ENCODE measurements at places on chromosomes 7 and 10.

GRCh38 chr10:75507469-75507868, 76.0 kb downstream of the LRMDA start:
- DNase-seq = no peak

- no peak for DNase-seq
Measured at GRCh38 chr7:28498636-28499035, 86.3 kb downstream of the CREB5 start.

DNA sequence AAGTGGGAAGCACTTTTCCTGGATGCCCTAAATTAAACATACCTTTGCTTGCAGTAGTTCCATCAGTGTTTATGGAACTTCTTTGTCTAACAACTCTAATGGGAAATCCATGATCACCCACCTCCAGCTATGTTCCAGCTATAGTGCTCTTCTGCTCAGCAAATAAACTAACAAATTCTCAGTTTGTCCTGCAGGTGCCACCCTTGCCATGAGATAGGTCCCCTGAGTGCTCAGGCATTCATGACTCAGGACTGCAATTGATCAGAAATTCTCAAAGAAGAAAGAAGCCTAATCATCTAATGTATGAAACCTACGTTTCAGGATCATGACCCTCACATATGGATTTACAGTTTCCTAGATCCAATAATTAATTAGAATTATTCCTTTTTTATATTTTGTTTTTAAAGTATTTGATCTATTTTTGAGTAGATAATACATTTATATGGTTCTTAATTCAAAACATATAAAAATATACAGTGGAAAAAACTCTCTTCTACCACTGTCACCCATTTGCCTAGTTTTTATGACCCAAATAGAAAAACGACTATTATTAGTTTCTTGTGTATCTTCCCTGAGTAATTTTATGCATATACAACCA, 48.7 kb upstream of the DYNC1I1 start:
- DNase-seq = no peak

GRCh38 chr10:84311576-84311975, 16.8 kb upstream of the CCSER2 start:
- DNase-seq = no peak

DNA sequence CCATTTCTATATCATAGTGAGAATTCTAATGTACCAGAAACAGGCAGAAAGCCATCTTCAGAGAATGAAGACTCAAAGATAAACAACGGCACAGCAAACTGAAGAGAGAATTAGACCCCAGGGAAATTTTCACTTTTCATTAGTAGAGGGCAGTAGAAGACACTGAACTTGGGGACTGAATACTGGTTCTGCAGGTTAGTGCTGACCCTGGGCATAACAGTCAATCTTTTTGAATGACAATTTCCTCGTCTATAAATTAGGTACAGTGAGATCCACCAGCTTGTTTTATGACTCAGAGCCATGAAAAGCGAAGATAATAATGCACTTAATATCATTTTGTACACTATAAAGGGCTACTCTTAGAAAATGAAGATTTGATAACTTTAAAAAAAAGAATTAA, 13.7 kb downstream of the FKBP14 start:
- DNase-seq = no peak

DNA sequence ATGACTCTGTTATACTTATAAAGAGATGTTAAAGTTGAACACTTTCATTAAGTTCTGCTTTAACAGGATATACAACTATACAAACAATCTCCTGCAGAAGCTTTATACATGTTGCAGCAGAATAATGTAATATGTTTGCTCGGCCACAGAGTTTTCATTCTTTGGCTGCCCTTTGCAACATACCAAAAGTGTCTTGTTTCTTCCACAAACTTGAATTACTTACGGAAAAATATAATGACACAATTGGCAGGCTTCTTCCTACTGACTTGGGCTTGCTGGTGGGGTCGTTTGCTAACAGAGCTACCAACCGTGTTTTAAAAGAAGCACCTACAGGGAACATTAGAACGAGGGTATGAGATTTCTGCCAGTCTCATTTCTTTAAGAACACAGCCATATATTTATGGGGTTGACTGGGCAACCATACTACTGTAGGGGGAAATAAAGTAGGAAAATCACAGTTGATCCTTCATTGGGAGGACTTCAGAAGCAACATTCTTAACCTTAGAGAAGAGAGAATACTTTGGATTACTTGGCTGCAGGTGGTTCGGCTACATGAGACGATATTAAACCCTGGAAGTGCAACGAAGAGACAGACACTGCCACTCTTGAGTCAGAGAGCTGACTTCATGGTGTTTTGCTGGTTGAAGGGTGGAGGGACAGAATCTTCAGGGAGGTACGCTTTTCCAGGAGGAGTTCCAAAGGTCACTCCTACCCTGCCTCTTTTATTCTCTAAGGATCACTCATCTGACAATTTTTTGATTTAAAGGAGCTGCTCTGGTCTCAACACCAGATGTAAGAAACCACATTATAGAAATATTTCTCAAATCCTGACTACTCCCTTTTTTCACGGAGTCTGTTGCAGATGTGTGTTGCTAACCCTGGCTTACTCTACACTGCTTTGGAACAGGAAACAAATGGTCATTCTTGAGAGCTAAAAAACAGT, 123.9 kb downstream of the SEMA3C start:
- no peak for DNase-seq

DNA sequence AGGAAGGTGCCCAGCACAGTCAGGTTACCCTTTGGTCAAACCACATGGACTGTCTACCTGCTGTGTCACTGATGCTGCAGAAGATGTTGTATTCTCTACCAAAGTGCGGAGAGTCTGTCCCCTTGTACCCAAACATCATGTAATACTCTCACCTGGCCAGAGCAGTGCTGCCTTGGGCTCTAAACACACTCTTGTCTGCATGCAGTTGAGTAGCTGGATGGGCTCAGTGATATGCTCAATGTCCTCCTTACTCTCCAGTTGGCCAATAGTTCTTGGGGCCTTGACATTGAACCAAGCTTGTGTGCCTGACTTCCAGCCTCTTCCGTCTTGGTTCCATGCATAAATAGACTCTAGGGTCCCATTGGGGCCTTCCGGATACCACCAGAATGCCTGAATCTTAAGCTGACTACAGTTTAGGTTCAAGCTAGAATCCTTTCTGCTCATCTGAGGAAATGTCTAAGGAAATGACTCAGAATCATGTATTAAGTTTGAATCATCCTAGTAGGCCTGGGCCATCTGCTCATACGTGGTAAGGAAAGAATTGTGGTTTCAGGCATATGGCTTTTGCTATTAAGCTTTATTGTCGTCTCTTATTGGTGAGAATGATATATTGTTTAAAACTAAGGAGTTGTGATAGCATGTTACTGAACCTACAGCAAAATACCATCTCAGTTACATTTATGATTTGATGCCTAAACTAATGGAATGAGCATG, 118.0 kb downstream of the OTUD1 start:
- no peak for DNase-seq

DNA sequence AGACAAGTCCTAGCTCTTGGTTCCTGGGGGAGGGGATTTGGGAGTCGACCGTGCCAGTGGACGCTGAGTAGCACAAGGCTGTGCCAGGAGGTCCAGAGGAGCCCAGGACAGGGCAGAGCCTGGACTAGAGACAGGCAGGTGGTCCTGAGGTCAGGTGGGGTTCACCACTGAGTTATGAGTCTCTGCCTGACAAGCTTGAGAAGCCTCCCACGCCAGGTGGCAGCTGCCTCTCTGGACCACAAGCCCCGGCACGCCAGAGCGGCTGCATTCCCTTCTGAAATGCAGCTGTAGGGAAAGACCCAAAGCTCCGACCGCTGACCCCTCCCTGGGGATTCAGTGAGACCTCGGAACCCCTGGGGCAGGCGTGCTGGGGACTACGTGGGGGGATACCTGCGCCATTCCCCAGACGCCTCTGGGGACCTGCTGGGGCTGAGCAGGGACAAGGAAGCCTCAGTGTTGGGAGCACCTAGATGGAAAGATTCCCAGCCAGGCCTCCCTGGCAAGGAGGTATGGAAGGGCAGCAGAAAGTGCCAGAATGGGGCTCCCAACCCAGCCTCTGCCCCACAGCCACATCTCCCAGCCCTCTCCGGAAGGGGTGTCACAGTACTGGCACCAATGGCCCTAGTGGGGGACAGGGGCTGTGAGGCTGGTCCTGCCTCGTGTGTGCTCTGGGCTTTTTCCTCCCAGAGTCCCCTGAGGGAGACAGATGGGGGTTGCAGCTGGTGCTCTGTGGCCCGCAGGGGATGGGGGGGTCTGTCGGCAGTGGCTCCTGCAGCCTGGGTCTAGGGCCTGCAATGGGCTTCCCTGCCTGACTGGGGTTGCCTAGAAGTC, 29.0 kb downstream of the PDGFA start:
- no peak for DNase-seq

- no peak for DNase-seq
Measured at GRCh38 chr10:69329721-69330178, 51.5 kb downstream of the HK1 start.

DNA sequence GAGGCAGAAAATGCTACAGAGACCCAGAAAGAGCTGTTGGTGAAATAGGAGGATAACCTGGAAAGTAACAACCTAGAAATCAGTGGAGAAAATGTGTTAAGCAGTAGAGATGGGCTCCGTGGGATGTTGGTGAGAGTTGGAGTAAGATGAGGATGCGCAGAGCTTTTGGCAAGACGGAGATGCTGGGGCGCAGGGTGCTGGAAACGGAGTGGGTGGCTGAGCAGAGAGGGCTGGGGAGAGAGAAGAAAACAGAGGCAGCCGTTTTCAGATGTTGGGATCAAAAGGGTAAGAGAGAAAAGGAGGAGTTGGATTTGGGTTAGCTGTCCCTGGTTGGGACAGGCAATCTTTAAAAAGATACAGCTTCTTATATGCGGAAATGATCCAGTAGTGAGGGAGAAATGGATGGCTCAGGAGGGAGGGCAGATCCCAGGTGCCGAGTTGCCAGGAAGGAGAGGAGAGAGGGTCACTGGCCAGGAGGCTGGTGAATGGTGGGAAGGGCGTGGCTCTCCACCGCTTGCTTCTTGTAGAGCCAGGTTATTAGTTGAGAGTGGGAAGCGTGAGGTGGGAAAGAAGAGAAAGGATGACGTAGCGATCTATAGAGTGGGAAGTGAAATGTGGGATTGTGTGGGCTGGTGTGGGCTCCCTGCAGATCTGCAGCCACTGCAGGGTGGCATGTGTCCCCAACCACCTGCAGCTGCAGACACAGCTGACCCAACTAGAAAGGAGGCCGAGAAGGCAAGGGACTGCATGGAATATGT, 182.2 kb upstream of the SVIL start:
- DNase-seq = no peak

GRCh38 chr7:101373812-101374614, 11.3 kb downstream of the COL26A1 start:
- DNase-seq = no peak

DNA sequence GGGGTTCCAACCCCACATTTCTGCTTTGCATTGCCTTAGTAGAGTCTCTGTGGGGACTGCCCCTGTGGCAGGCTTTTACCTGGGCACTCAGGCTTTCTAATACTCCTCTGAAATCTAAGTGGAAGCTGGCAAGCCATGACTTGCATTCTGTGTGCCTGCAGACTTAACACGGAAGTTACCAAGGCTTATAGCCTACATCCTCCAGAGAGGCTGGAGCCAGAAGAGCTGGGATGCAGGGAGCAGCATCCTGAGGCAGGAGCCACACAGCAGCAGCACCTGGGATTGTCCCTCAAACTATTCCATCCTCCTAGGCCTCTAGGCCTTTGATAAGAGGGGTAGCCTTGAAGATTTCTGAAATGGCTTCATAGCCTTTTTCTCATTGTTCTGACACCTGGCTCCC, 22.1 kb upstream of the ABCC2 start:
- no peak for DNase-seq

DNA sequence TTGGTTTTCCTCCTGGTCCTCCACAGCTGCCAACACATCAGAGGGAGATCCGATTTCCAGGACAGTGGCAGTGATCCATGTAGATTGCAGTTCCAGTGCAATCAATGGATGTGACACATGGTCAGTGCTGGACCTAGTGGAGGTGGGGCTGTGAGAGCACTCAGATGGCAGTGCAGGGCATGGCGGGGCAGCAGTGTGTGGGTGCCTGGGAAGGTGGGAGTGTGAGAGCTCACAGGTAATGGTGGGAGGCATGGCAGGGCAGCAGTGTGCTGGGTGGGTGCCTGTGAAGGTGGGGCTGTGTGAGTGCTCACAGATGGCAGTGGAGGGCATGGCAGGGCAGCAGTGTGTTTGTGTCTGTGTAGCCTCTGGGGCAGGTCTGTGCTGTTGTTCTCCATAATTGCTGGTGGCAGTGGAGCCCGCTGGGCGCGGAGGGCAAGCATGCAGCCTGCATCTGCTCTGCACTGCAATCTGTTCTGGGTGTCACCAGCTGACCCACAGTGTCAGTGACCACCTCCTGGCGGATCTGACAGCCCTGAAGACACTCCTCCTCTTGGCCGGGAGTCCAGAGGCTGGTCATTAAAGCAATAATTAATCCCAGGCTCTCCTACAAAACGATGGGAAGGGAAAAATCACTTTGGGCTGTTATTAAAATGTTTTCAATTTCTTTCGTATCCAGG, 8.6 kb upstream of the ADARB2 start:
- no peak for DNase-seq

DNA sequence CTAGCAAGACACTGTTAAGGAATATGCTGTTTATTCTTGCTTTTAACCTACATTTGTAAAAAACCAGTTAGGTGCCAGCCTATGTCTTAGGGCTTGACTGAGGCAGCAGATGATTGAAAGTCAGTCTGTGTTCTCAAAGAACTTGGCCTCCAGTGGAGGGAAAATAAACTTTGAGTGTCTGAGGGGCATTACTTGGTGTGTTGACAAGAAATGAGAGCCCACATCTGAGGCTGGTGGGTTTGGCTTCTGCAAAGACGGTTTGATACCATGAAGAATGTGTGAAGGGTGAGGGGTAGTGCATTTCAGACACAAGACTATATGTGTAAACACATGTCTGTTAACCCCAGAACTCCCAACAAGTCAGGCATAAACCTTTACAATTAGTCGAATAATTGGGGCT, 28.5 kb downstream of the CCSER2 start:
- DNase-seq = no peak

DNA sequence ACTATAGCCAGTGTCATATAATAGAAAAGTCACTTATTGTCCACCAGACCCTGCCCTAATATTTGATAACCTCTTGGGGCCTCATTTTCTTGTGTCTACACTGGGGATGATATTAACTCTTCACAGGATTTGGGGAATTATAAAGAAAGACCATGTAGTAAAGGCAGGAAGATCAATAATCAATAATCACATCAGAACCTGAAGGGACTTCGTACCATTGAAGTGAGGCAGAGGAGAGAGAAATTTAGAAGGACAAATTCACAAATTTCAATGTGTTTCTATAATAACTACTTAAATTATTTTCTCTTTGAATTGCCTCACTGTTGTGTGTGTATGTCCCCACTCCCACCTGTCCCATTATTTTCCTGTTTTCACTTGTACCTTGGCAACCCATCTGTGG, 10.7 kb upstream of the SGMS1 start:
- no peak for DNase-seq

DNA sequence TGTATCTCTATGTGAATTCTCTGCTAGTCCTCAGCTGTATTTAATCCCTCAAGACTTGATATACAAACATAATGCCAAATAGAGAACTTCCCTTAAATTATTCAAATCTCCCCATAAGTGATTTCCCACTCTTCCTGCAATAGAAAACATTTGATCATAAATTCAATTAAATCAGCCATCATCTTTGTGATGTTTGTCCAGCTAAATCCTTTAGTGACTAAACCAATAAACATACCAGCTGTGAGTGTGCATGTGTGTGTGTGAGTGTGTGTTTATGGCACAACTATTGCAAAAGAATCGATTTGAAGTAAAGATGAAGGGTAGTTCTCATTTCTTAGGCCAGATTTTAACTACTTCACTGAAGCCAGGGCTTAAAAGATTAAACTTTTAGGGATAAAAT, 175.5 kb upstream of the FZD1 start:
- no peak for DNase-seq

Measured in stimulated activated CD4-positive, alpha-beta T cell treated with anti-CD3 and anti-CD28 coated beads, Interleukin-2, amount 100 ng/mL, for 24 hours (primary cell).